ENCODE measurements at places on chromosomes 12 and 14.

- DNase-seq = no peak
These were observed 8.7 kb upstream of the NIN start for GRCh38 chr14:50839691-50840090.

DNA sequence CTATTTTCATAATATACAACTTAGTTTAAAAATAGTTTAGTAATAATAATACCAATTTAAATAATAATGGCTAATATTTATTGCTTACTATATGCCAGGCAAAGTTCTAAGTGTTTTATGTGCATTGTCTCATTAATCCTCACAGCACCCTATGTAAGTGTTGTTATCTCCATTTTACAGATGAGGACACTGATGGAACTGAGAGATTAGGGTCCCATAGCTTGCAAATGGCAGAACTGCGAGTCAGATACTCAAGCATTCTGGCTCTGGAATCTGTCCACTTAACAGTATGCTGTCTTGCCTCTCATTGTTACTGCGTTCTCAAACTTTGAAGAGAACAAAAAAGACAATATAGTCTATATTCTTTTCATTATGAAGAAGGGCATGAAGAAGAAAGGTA lies 19.0 kb downstream of the AP5M1 start:
- DNase-seq = no peak

DNA sequence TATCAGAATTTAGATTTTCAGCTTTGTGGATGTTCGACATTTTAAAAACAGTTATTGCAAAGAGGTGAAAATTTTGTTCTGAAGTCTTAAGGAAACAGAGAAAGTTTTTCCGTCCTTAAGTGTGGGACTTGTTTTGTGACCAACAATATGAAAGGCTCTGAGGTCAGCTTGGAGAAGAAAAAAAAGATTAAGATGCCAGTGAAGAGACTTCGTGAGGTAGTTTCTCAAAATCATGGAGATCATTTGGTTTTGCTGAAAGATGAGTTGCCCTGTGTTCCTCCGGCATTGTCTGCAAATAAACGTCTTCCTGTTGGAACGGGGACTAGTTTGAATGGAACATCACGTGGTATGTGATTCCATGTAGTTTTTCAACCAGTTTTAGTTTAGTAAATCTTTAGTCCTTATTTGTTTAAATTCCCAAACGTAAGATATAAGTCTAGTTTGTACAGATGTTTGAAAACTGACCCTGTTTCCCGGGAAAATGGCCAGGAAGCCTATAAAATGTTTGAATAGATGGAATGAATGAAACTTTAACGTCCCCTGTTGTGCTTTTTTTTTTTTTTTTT lies 682 bp downstream of the KIAA0586 start:
- peak; percentile 11 for DNase-seq

DNA sequence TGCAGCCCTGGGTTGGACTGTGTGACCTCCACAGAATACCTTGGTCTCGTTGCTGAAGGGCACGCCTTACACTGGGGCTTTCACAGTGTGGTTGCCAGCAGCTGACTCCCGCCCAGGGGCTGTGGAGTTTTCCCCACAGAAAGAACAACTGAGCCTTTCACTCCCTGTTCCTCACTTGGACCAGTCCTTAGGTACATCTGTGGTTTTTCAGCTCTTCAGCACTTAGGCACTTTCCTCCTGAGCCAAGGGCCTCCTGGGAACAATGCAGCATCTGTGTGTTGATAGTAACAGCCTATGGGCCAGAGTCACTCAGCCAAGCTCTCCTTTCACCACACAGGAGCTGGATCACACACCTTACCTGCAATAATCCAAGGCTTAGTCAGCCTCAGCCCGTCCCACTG lies 25.0 kb downstream of the ERP27 start:
- no peak for DNase-seq

DNA sequence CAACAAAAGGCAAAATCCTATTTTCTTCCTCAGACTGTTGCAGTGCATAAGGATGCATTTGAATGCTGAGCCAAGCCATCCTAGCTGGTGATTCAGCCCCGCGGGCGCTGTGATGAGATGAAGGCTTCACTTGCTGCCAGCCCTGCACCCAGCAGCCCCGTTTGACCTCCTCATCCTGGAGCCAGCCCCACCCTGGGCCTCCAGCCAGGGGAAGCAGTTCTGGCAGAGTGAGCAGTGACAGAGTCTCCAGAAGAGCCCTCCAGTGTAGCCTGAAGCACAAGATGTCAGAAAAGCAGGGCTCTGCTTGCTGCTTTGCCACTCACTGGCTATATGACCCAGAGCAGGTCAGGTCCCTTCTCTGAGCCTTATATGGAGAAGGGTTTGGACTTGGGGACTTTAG lies 96.2 kb upstream of the HSPB8 start:
- DNase-seq = no peak

DNA sequence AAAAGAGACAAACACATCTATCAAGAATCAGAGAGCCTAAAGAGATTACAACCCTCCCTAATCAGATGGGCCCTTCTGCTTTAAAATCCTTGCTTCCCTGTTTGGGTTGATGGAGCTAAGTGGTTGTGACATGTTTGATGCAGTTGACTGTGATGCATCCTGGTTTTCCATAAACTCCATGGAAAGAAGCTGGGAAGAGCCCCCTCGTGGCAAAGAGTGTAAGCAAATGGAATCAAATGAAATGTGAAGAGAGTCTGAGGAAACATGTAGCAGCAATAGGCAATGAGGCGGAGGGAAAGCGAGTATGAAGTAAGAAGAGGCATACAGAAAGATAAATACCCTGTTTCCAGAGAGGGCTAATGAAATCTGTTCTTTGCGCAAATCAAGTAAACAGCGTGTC lies 70.4 kb upstream of the SLCO1C1 start:
- DNase-seq = no peak

DNA sequence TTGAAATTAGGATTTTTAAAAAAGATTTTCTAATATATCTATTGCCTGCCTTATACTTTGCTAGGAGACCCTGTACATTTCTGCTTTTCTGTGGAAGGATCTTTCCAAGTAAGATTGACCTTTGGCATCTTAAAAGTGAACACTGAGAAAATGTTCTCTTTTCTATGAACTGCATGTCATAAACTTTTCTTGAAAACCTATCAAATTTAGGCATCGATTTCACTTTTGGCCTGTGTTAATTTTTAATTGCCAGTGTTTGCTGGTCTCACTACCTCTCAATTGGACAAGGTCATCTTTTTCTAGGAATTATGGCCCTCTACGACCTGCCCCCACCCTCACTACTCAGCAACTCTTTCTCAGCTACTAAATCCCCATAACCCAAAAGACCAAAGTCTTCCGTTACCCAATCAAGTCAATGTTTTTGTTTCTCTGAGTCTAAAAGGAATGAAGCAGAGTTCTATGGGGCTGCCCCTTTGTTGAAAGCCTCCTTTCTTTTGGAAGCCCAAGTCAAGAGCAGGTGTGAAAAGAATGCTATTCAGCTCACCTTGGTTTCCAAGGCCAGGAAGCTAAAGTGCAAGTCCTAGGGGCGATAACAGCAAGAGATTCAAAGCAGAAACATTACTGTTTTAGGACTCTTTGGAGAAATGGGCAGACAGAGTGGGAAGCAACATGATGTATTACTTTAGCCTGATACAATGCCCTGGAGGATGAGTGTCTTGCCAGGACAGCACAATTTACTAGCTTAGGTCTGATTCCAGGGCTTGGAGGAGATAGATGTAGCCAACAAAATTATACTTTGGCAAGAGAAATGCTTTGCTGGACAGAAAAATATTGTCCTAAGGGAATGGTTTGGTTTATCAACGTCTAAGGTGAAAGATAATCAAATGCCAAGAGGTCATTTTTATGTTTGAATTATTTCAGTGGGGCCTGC lies 55.0 kb downstream of the IGF1 start:
- no peak for DNase-seq

DNA sequence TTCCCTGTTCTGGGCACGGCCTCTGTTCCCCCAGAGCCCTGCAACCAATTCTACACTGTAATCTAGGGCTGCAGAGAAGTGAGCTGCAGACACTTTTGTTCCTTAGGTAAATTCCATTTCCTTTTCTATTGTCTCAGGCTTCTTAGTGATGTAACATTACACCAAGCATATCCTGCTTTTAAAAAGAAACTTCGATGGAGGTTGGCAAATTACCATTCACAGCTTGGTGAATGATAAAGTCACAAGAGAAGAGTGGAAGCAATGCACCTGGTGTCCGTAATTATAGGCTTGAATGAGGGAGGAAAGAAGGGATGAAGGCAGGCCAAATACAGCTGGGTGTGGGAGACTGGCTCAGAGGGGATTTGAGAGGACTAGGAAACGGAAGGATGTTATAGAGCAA lies 68.6 kb downstream of the PPM1A start:
- DNase-seq = no peak

DNA sequence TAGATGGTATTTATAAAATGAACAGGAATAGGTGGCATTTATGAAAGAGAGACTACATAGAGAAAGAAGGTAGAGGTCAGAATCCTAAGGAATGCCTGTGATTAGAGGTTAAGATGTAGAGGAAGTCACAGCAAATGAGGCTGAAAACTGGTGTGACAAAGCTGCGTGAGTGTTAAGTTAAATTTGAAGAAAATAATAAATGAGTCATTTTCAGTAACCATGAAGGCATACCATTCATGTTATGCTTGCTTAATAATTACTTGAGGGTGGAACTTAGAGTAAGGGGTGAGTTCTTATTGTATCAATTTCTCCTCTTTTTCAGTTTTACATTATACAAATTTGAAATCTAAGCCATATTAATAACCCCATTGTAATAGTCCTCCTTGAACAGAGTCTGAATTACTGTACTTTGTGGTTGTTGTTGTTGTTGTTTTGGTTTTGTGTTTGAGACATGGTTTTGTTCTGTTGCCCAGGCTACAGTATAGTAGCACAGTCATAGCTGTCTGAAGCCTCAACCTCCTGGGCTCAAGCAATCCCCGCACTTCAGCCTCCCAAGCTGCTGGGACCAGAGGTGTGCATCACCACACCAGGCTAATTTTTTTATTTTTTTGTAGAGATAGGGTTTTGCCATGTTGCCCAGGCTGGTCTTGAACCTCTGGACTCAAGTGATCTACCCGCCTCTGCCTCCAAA lies 761.5 kb downstream of the GALC start:
- no peak for DNase-seq

GRCh38 chr12:39573971-39574370 lies 45.6 kb downstream of the ABCD2 start:
- DNase-seq = no peak

- DNase-seq = no peak
These were observed 3.0 kb upstream of the CEBPE start for GRCh38 chr14:23122086-23122485.

DNA sequence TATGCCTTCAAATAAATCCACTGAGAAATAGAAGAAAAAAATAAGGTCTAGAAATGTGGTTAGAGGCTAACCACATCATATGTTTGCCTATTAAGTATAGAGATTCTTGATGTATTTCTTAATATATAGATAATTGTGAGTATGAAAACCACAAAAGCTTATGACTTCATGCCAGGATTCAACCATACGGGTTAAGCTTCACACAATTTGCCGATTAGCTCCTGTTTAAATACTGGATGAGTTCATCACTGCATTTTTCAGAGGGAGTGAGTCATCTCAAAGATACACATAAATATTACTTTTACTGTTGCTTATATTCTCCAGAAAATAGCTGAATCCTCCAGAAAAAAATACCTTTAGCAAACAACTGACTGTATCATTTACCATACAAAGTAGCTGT lies 79.6 kb downstream of the RPL10L start:
- no peak for DNase-seq

All from activated CD4-positive, alpha-beta T cell treated with anti-CD3 and anti-CD28 coated beads for 48 hours (primary cell).